ENCODE measurements at places on chromosomes 2 and 18.

GRCh38 chr2:46962751-46963150 is 47.1 kb upstream of the MCFD2 start:
- DNase-seq = no peak

GRCh38 chr2:105490204-105490603 is 91.4 kb upstream of the FHL2 start:
- DNase-seq = no peak

- no peak for DNase-seq
These were observed 204.7 kb upstream of the TANK start for GRCh38 chr2:160955578-160955977.

GRCh38 chr2:1942146-1942545 is 197.8 kb upstream of the PXDN start:
- DNase-seq = no peak

DNA sequence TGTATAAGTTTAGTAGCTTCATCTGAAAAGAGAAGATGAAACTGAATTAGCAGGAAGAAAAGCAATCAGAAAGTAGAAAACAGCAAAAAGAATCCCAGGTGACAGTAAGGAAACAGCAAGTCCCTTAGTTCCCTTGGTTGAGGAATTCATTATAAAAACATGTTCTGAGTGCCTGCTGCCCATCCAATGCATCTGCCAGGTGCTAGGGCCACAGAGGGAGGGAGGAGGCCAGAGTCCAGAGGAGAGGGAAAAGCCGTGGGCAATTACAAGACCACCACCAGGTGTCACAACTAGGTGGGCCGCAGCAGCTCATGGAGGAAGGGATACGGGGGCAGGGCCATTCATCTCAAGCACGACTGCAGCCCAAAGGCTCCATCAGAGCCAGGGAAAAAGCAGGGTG is 55.9 kb upstream of the TFCP2L1 start:
- no peak for DNase-seq

GRCh38 chr2:57569396-57569795 is 477.2 kb upstream of the VRK2 start:
- DNase-seq = no peak

DNA sequence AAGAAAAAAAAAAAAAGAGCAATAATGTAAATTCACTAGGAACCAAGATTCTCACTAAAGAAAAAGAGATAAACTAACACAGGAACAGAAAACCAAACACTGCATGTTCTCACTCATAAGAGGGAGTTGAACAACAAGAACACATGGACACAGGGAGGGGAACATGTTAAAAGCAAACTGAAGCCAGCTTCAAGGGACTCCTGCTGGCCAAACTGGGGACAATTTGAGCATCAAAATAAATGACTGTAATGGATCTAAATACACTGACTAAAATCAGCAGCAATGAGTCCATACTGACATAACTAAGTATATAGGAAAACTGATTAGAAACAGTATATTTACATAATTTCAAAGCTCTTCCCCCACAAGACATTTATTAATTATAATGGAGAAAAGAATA is 73.0 kb downstream of the FARSB start:
- DNase-seq = no peak

- no peak for DNase-seq
These were observed 25.3 kb upstream of the SEMA4C start for GRCh38 chr2:96895032-96895745.

GRCh38 chr18:46920653-46921052 is 3.3 kb downstream of the KATNAL2 start:
- no peak for DNase-seq

DNA sequence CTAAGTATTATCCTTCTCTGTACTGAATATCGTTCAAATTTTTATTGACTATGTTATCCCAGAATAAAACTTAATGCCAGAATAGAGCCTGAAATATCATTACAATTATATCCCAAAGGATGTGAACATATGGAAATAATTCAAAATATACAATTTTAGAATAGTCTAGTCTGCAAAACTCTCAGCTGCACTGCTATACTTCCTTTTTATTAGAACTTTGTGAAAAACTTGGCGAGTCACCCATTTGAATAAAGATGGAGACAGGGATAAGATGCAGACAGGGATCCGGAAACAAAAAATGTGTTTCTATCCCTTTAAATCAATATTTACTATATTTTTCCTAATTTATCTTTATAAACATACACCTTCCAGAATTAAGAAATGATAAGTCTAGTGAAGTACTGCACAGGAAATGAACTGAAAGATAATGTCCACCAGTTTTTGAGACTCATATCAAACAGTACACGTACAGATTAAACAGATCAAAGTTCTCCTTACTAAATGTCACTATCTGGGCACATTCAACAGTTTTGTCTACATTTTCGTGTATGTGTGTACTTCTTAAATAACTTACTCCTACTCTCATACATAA is 107.8 kb downstream of the MEP1B start:
- DNase-seq = no peak

DNA sequence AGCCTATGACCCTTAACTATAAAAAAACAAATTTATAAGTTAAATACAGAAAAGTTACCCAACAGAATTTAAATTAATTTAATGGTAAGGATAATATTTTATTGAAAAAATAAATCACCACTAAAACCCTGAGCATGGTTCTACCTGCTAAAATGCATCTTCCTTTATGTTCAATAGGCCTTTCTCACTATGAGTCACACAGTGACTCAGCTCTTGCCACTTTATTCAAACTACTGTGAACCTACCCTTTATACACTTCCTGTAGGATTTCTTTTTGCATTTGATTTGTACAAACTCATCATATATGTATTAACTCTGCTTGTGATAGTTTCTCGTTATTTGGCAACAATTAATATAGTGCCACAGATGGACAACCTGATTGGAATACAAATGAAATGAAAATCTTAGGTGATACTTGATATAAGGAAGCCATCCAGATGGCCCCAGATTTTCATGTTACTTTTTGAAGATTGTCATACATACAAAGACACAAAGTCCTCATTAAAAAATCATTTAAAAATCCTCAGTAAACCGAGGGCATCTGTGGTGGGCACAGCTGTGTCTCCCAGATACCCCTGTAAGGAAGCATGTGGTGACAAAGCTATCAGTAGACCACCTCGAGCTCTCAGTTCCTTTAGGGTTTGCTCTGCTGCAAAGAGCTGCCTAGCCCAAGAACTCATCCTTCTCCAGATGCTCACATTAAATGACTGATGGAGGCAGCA is 55.2 kb upstream of the COBLL1 start:
- DNase-seq = no peak

GRCh38 chr18:46750626-46751025 is 6.2 kb downstream of the ST8SIA5 start:
- DNase-seq = no peak

- DNase-seq = no peak
These were observed 24.6 kb downstream of the NPAS2 start for GRCh38 chr2:100844514-100844913.

DNA sequence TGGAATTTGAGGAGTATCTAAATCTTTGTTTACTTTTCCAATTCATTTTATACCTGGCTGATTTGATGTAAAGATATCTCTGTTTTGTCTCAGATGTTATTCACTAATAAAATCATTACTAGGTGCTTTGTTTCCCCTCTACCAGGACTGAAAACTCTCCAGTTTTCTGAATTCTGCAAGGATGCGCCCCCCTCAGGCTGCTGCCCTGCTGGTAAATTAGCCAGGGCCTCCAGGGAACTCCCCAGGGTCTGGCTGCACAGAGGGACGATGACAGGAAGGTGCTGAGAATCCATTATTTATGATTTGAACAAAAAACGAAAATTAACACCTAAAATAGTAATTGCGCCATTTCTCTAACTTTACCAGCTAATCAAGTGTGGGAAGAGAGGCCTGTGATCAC is 541.2 kb upstream of the POU3F3 start:
- DNase-seq = no peak

DNA sequence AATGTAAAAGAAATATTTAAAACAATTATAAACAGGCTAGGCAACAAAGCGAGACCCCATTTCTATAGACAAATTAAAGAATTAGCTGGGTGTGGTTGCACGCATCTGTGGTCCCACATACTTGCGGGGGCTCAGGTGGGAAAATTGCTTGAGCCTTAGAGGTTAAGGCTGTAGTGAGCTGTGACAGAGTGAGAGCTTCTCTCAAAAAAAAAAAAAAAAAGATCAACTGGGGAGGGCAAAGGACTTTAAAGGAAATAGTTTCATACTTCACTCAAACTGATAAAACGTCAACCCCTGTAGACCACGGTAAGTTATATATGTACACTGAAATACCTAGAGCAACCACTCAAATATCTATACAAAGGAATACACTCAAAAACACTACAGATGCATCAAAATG is 37.5 kb downstream of the MGAT4A start:
- no peak for DNase-seq

DNA sequence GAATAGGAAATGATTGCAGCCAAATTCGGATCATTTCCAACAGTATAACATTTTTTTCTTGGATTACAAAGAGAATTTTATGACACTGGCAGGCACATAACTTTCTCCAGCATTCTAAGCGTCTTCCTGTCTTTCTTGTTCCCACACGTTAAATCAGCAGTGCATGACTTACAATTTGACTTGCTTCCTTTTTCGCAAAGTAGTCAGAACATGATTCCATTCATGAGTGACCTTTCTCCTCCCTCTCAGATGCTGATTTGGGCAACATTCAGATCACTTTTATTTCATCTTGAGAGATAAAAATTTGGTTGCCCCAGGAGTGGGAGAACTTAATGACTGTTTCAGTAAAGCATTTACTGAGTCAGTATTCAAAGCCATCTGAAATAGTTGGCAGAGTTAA is 858.7 kb upstream of the ACVR2A start:
- no peak for DNase-seq

DNA sequence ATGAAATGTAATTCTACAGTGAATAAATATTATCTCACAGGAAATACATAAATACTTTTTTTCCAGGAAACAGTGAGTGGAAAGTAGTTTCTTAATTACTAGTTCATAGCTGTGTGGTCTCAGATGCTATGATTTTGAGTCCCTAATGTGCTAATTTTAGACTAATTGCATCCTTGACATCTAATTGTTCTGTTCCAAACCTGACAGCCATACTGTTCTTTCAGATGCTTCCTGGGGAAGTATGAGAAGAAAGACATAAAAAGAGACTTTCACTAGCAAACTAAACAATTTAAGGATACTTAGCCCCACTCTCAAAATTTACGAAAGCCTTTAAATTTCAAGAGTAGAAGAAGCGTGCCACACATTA is 350.9 kb upstream of the CDH20 start:
- no peak for DNase-seq
